ENCODE measurements at places on chromosomes 5 and 9. TPM values are rescaled to one million over a fixed set of nuclear protein-coding genes. Genes with fewer than 3 reads are reported as not detected.

- no peak for DNase-seq
Observed at GRCh38 chr5:111731638-111732037, 25.4 kb downstream of the NREP start.

DNA sequence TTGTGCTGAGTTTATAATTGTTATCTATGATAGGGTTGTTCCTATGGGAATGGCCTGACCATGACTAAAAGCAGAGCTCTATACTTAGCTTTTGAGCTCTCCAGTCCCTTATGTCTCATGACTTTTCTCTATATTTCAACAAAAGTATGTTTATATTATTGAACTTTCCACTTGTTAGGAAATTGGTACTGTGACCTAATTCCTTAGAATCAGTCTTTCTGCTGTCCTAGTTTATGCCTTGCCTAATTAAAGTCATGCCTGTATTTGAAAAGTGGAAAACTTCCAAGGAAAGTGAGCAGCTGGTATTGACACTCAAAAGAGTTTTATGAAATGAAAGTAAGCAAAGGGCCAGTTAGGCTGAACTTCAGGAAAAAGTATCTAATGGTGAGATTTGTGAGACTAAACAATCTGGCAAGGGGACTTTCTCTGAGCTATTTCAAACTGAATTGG lies 68.6 kb downstream of the XRCC4 start:
- DNase-seq: no peak

DNA sequence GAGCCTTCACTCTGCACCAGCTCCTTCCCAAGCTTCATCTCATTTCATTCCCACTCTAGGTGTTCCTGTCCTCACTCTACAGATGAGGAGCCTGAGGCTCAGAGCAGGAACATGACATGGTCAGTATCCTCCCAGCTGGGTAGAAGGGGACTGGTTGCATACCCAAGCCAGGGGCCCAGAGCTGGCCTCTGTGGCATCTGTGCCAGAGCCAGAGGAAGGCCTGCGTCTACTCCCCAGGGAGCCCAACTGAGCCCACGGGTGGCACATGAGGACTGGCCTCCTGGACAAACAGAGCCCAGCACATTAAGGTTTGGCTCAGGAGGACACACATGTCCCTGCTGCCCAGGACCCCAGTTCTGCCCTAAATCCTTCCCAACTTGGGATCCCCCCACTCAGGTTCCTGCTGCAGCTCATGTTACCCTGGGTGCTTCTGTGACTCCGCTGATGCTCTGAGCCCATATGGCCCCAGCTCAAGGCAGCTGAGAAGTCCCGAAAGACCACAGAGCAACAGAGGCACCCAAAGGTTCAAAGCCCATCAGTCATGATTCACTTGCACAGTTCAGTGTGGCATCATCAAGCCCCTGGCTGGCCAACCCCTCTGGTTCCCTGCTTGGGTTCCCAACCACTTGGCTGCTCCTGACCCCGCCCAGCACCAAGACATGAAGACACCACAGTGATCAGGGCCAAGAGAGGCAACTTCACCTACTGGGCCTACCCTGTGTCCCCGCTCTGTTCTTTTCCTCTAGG lies 8.5 kb upstream of the NEURL1B start:
- peak; percentile 55 for DNase-seq

- no peak for DNase-seq
Observed at GRCh38 chr5:35302544-35302943, 72.3 kb upstream of the PRLR start.

DNA sequence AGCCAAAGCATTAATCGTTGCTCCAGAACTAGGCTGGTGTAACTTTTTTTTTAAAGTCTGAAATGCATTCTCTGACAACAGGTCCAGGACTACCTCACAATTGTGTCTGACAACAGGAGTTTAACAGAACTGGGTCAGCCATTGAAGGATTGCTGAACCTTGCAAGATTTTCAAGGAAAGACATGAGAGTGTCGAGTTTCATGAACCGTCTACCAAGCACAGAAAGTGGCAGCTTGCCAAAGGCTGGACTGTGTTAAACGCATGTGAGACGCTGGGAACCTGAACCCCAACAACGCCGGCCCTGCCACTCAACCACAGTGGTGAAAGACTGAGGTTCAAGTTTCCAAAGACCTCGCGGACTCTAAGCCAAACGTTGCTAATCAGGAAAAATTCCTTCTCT lies 79.1 kb downstream of the LHFPL2 start:
- DNase-seq: no peak

DNA sequence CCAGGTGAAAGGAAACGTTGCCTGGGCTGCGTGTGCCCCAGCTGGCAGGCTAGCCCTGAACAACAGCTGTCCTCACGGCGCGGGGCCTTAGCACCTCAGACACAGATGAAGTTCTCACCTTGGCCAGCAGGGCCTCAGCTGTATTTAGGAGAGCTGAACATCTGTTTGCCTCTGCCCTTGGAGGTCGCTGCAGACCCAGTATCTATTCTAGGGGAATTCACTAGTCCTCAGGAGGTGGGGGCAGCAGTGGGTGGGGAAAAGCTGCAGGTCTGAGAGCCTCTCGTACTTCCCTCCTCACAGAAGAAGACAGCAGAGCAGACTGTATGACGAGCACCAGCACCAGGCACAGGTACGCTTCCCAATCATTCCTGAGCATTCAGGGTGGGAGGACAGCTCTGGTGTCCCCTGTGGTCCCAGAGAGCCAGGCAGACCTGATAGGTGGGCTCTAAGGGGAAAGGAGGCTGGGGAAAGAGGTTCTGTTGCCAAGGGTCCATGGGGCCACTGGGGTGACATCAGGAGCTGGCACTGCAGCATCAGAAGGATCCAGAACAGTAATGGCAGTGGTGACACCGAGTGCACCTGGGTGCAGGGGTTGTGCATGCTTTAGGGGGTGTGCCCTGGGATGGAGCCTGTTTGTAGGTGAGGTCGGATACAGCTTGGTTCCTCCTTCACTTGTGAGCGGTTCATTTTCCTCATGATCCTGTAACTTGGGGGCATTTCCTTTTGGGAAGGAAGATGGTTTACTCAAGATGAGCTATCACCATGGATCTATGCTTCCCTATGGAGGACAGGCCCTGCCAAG lies 13.8 kb downstream of the CD74 start:
- DNase-seq: no peak

The MSX2 gene
- 1.1 TPM for total RNA-seq

GRCh38 chr5:141182248-141182647 lies at the start of gene PCDHB16:
Gene PCDHB16 (plus strand): TSS chr5:141182387. CDS start chr5:141182560, 173 bp downstream.
- no peak for DNase-seq

GRCh38 chr5:149452665-149453617 lies 73.8 kb upstream of the IL17B start:
- DNase-seq: peak; percentile 93

The BHMT2 gene
- 36.3 TPM for total RNA-seq

GRCh38 chr5:131262953-131263541 lies 806 bp upstream of the CDC42SE2 start:
- no peak for DNase-seq

The PKD2L2 gene
- total RNA-seq: 0.29 TPM

The F2RL1 gene
- 1.1 TPM for total RNA-seq

DNA sequence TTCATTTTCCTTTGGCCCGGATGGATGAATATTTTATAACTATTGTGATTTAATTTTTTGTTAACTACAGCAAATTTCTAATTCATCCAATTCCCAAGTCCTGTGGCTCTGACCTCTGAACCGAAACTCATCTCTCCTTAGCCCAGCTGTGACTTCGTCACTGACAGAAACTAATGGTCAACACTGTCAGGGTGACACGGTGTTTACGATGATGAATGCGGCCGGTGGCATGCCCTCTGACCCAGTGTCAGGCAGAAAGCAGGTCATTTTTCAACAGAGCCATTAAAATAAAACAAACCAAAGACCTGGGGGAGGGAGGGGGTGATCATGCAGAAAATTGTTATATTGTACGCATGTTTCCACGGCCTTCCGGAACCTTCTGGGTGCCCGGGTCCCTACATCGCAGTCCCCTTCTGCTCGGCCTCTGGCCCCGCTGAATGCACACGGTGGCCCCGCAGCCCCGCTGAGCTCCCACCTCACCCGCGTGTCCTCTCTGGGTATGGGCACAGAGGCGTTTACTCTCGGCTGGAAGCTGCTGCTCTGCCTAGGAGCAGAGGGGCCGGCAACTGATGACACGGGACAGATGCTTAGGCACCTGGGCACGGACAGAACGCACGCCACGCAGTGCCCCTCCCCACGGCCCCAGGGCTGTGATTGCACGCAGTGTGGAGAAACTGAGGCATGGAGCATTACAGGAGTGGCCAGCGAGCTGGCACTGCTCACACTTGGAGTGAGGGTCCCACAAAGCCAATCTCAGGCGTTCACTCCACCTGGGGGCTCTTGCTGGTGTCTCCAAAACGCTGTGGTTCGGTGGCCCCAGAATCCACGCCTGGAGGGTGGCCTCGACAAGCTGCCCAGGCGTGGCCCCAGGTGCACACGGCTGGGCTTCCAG lies 8.1 kb downstream of the CCDC187 start:
- DNase-seq: no peak

GRCh38 chr5:172361566-172362238 lies 78.1 kb upstream of the UBTD2 start:
- no peak for DNase-seq

DNA sequence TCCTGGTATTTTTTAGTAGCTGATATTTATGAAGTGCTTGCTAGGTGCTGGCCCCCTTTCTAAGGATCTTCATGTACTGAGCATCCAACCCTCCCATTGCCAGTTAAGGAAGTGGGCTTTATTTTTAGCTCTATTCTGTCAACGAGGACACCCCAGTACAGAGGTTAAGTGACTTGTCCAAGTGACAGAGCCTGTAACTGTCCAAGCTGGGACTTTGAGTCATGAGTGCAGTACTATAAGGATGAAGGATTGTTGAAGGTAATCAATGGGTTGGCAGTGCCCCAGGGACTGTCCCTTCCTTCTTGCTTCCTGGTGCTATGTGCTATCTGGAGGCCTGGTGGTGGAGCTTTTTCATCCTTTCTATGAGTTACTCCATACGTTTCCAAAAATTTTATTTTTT lies 18.0 kb upstream of the FABP6 start:
- no peak for DNase-seq

DNA sequence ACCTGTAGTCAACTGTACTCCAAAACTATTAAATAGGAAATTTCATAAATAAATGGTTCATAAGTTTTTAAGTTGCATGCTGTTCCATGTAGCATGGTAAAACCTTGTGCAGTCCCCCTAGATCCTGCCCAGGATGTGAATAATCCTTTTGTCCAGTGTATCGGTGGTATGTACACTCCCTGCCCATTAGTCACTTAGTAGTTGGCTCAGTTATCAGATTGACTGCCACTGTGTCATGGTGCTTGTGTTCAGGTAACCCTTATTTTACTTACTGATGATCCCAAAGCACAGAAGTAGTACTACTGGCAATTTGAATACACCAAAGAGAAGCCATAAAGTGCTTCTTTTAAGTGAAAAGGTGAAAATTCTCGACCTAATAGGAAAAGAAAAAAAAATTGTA lies 134.2 kb downstream of the RNF180 start:
- no peak for DNase-seq

- no peak for DNase-seq
Observed at GRCh38 chr5:68924481-68925145, 169.2 kb upstream of the SLC30A5 start.

- DNase-seq: no peak
Observed at GRCh38 chr9:112446526-112446925, 40.1 kb upstream of the KIAA1958 start.

The NACC2 gene
- 77.7 TPM for total RNA-seq

The OLFM1 gene
- total RNA-seq: 38.2 TPM

The UBE2B gene
- 93.5 TPM for total RNA-seq

The TRIM36 gene
- total RNA-seq: 0.57 TPM

DNA sequence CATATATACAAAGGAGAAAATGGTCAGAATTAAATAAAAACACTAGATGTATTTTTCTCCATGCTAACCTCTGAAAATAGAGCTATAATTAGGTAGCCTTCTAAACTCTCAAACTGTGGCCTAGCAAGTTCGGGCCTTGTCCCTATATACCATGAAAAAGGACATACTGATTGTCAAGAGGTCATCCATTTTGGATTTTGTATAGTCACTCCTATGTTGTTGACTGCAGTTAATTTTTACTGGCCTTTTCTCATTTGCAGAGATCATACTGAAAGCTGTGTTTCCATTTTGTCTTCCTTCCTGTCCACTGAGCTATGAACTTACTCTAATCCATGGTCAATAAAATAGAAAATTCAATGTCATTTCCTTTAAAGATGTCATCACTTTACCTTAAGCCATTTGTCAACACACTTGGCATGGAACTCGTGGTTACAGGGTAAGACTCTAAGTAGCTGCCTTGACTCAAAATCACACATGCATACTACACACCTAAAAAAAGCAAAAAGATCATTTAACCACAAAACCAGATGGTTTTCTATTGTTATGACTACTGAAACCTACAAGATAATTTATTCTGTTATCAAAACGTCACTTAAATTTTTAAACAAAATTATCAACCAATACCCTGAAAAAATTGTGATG lies 58.0 kb downstream of the RNF38 start:
- no peak for DNase-seq

- no peak for DNase-seq
Observed at GRCh38 chr5:145450286-145450885, 384.8 kb downstream of the PRELID2 start.

DNA sequence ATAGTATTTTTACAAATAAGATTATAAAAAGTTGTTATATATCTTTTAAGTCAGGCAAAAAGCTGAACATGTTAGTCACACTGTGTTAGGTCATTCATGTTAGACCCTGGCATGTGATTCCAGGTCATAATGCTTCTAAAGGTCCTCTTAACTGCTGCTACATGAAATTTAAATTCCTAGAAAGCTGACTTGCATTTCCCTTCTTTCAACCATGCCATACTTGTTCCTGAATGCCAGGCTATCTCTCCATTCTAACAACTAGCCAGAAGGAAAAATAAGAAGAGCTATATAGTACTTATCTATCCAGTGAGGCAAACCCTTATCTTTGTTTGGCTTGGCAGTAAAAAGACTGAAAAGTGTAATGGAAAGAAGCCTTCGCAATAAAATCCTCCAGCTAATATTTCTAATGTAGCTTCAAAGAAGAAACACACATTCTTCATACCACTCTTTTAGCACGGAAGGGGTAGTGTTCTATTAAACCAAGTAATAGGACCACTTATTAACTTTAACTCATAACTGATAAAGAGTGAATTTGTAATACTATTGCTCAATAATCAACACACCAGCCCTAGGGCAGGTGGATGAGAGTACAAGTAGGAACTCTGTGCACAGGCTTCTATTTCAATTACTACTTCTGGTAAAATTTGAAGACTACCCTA lies 310.2 kb downstream of the PDE4D start:
- no peak for DNase-seq

The ABCA2 gene
- total RNA-seq: 32.8 TPM

DNA sequence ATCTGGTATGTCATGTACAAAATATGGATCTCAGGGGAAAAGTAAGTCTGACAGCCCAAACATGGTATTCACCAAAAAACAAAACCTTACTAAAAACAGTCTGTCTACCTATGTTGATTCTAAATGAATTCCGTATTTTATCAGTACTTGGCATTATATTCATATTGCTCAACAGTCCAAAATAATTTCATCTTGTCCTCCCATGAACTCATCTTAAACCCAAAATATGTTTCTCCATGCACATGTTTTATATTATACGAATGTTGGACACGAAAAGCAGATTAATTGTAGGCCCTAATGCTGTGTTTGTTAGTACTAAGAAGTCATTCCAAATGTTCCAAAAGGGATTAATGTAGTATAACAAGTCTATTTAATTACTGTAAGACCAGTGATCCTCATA lies 20.1 kb downstream of the NFIB start:
- DNase-seq: no peak
